Type B pancreatic cell (in vitro differentiated cells): ENCODE measurements at places on chromosomes 16 and 17.

DNA sequence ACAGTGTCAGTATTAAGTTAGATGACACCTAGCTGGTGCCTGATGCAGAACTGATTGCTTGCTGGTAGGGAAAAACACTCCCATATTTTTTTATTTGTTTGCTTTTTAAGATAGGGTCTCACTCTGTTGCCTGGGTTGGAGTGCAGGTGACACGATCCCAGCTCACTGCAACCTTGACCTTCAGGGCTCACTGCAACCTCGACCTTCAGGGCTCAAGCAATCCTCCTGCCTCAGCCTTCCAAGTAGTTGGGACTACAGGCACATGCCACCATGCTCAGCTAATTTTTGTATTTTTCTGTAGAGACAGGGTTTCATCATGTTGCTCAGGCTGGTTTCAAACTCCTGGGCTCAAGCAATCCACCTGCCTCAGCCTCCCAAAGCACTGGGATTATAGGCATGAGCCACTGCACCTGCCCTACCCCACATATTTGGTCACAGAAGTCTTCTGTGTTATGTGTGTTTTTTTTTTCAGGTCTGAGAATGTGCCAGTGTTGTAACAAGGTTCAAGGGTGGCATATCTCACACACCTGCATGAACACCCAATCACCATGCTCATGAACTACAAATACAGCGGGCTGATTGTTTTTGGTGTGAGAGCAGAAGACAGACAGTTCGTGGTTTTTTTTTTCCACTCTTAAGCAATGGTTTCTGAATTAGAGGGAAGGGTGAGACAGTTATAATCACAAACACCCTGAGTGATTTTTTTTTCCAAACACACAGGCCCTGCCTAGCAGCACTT, 22.8 kb downstream of the SPAG9 start:
- no peak for DNase-seq
- H3K27me3 ChIP-seq, result no peaks in the 10 kb centered on the region
- no peak overlapping the region for H3K4me3 ChIP-seq
- peak overlapping the region; percentile 16 for H3K27ac ChIP-seq
- no peaks in the 10 kb centered on the region for H3K36me3 ChIP-seq
- H3K4me1 ChIP-seq, result no peaks in the 10 kb centered on the region

GRCh38 chr17:2796164-2797125, at the start of gene RAP1GAP2:
Gene RAP1GAP2, plus strand, starts transcription at chr17:2796438. Its CDS starts 90 bp downstream, at chr17:2796528.
- H3K36me3 ChIP-seq, result no peaks in the 10 kb centered on the region
- no peak for DNase-seq
- H3K27ac ChIP-seq, result no peak within 1 kb of the TSS
- peaks cover 17% of the 10 kb centered on the region for H3K27me3 ChIP-seq
- peaks cover 3% of the 10 kb centered on the region for H3K4me1 ChIP-seq

GRCh38 chr17:48060249-48060648, 12.1 kb downstream of the NFE2L1 start:
- H3K36me3 ChIP-seq, result peaks cover 31% of the 10 kb centered on the region
- peaks cover 9% of the 10 kb centered on the region for H3K4me1 ChIP-seq
- DNase-seq, result no peak
- no peaks in the 10 kb centered on the region for H3K27me3 ChIP-seq

- no peak for DNase-seq
- peaks cover 10% of the 10 kb centered on the region for H3K27me3 ChIP-seq
- peaks cover 37% of the 10 kb centered on the region for H3K4me1 ChIP-seq
- H3K36me3 ChIP-seq, result peaks cover 7% of the 10 kb centered on the region
- no peak overlapping the region for H3K27ac ChIP-seq
These were observed 572.7 kb upstream of the CDH5 start for GRCh38 chr16:65793781-65794180.

- no peak for DNase-seq
- H3K27me3 ChIP-seq, result peaks cover 2% of the 10 kb centered on the region
- H3K4me1 ChIP-seq, result no peaks in the 10 kb centered on the region
These were observed 57.9 kb downstream of the AKAP1 start for GRCh38 chr17:57142925-57143324.

- H3K4me1 ChIP-seq, result peaks cover 34% of the 10 kb centered on the region
- H3K4me3 ChIP-seq, result no peak overlapping the region
- H3K36me3 ChIP-seq, result no peaks in the 10 kb centered on the region
- no peak for DNase-seq
- peaks cover 10% of the 10 kb centered on the region for H3K27me3 ChIP-seq
- no peak overlapping the region for H3K27ac ChIP-seq
These were observed 12.6 kb upstream of the BAIAP2 start for GRCh38 chr17:81022344-81022676.

DNA sequence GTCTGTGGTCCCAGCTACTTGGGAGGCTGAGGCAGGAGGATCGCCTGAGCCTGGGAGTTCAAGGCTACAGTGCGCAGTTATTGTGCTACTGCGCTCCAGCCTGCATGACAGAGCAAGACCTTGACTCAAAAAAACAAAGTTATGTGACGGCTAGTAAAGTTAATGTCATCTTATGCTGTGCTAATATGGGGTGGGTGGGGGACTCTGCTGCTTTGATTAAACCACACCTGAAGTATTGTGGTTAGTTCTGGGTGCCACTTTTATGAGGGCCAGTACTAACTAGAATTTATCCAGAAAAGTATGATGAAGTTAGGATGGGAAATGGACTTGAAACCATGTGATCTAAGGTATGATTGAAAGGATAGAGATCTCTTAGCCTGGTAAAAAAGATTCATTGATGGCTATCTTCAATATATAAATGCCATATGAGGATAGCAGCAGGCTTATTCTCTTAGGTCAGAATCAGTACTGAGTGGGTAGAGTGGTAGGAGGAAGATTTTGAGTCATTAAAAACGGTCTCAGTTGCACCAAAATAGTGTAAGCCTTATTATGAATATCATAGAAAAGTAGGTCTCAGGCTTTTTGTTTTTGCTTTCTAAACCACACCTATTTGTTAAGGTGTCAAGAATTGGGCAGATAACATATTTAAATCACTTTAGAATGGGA, 5.6 kb downstream of the WSB1 start:
- H3K27me3 ChIP-seq, result no peaks in the 10 kb centered on the region
- H3K4me1 ChIP-seq, result peaks cover 39% of the 10 kb centered on the region
- peaks cover 25% of the 10 kb centered on the region for H3K36me3 ChIP-seq
- peak overlapping the region; percentile 44 for H3K27ac ChIP-seq

GRCh38 chr16:642189-643049, 791 bp downstream of the MCRIP2 start:
- DNase-seq, result no peak
- H3K4me1 ChIP-seq, result no peaks in the 10 kb centered on the region
- no peaks in the 10 kb centered on the region for H3K36me3 ChIP-seq
- H3K27ac ChIP-seq, result no peak overlapping the region
- H3K4me3 ChIP-seq, result peak overlapping the region; percentile 80

DNA sequence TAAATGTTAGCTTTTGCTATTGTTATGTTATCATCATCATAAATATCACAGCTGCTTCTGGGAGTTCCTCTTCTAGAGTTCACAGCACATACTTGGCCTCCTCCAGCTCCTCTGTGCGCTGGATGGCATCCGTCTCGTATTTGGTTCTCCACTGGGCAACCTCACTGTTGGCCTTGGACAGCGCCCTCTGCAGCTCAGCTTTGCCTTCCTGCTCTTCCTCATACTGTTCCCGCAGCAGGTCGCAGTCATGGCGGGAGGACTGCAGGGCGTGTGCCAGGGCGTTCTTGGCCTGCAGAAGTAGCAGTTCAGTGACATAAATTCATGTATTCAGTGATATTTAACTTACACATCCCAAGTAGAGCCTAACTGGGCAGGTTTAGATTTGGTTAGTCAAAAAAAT, 23.4 kb downstream of the MYH8 start:
- no peaks in the 10 kb centered on the region for H3K27me3 ChIP-seq
- no peak overlapping the region for H3K4me3 ChIP-seq
- no peak for DNase-seq
- H3K27ac ChIP-seq, result no peak overlapping the region
- no peaks in the 10 kb centered on the region for H3K4me1 ChIP-seq

- DNase-seq, result no peak
- H3K4me3 ChIP-seq, result no peak overlapping the region
- H3K27me3 ChIP-seq, result peaks cover 13% of the 10 kb centered on the region
- no peaks in the 10 kb centered on the region for H3K4me1 ChIP-seq
- no peaks in the 10 kb centered on the region for H3K36me3 ChIP-seq
These were observed 186.0 kb upstream of the PIRT start for GRCh38 chr17:11023639-11024479.

- H3K27me3 ChIP-seq, result no peaks in the 10 kb centered on the region
- H3K4me3 ChIP-seq, result no peak overlapping the region
- no peaks in the 10 kb centered on the region for H3K4me1 ChIP-seq
- peaks cover 10% of the 10 kb centered on the region for H3K36me3 ChIP-seq
- DNase-seq, result no peak
- no peak overlapping the region for H3K27ac ChIP-seq
These were observed 9.1 kb downstream of the FLCN start for GRCh38 chr17:17227608-17228520.
